NCI-H1694 (cell line): ENCODE measurements at places on chromosomes 2 and 18.
A peak's percentile ranks its signal among the peaks of the same experiment; 100 is the strongest.

DNA sequence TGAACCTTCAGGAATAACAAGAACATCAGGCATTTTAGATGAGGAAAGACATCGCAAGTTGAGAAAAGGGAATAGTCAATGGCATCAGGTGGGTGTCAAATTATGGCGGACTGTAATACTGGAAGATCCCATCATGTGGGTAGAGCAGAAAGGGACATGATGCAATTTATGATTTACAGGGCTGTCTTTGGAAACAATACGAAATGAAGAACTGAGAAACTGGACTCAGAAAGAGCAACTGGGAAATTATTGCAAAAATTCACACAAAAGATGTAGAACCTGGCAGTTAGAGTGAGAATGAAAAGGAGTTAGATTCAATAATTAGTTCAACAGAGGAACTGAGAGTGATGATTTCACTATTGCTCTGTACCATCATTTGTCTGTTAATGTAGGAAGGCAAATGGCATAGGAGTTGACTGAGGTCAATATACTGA lies 1635.0 kb upstream of the ACVR2A start:
- no peak for DNase-seq

DNA sequence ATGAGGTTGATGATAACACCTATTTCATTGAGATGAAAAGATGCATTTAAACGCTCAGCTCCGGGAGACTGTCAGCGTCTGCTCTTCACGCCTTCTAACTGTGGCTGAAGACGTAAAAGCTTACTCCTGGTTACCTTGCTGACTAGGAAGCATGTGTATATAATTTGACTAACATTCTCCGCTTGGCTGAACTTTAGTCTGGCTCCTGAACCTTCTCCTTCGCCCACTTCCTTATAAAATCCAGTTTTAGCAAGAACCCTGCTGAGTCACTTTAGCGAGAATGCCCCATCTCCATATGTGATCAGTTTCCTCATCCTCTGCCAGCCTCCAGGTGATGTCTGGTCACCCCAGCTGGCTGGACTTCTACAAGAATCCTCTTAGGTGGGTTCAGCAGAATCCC lies 12.7 kb upstream of the CREG2 start:
- DNase-seq, result no peak

DNA sequence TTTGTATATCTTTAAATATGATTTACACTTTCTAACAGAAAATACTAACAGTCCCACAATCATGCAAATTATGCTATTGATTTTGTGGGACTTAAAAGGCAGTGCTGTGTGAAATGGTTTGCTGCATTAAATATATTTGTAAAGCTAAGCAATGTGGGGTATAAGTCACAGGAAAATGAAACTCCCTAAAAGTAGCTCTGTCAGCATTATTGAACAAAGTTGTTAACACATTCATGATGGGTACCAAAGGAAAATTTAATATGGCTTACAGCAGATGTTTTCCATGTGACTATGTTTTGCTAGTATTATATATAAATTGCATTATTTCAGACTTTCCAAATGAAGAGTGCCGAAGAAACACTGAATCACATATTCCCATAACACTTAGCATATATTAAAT lies 1450.0 kb downstream of the LRP1B start:
- DNase-seq, result no peak

- no peak for DNase-seq
These were observed 239.8 kb downstream of the HAUS1 start for GRCh38 chr18:46343931-46344372.

DNA sequence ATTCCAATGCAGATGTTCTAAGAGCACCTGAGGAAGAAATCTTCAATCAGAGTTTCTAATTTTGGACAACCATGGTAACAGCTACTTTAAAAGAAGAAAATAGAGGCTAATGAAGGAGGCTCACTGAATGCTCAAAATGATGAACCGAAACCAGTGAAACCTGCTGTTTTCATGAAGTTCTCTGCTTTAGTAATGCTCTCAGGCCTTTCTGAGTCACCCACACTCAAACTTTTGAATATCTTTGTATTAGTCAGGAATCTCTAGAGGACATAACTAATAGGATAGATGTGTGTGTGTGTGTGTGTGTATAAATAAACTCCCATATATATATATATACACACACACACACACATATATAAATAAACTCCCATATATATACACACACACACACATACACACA lies 76.9 kb upstream of the RIT2 start:
- no peak for DNase-seq

DNA sequence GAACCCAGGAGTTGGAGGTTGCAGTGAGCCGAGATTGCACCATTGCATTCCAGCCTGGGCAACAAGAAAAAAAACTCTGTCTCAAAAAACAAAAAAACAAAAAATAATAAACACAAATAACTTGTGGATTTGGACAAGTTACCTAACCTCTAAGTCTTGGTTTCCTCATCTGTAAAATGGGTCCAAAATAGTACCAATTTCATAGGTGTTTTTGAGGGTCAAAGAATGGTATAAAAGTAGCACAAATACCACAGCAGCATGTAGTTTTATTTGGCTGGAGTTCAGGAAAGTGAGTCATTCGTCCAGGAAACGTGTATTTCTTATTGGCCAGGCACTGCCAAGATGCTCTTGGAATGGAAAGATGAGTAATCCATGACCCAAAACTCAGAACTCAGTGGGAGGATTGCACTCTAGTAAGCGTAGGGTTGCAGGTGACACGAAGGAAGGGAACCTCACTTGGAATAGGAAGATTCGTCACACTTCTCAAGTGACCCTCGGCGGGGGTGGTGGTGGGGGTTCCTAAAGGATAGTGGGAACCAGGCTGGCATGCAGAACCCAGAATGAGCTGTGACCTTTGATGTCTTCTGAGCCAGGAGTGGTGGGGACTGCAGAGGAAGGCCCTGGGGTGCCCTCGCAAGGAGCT lies 24.4 kb downstream of the GRHL1 start:
- no peak for DNase-seq

DNA sequence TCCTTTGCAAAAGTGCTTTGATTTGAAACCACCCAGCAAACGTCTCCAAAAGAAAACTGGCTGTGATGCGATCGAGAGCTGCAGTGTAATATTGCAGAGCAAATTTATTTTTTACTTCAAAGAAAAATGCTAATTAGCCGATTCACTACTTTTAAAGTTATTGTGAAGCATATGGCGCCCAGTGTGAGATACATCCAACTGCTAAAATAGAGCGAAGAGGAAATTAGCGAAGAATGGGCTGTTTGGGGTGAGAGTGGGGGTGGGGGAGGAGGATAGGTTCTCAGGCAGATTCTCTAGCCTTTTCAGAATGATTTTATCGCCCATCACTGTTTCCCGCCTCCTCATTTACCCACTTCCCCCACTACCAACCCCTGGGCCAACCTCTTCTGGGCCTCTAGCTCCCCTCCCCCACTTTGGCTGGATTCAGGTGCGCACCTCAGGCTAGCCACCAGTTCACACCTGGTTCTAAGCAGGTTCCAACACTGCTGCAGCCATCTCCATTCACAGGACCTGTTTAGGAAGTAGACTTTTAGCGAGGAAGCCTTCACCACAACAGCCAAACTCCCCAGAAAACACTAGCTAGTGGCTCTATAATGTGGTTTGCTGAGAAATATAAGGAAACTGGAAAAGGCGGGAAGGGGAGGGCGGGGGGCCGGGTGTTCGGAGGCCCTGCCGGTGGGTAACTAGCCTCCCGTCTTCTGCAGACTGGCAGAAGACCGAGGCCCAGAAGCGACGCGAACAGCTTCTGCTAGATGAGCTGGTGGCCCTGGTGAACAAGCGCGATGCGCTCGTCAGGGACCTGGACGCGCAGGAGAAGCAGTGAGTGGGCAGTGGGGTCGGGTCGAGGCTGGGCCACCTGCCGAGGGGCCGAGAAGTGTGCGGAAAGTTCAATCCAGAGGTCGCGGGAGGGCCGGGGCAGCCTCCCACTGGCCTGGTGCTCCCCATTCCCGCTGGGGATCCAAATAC lies 6.0 kb upstream of the OTX1 start:
- DNase-seq, result no peak

- no peak for DNase-seq
These were observed 14.0 kb upstream of the NTSR2 start for GRCh38 chr2:11683966-11684365.

GRCh38 chr2:15050483-15050882 lies 418.0 kb downstream of the LRATD1 start:
- peak; percentile 99 for DNase-seq

DNA sequence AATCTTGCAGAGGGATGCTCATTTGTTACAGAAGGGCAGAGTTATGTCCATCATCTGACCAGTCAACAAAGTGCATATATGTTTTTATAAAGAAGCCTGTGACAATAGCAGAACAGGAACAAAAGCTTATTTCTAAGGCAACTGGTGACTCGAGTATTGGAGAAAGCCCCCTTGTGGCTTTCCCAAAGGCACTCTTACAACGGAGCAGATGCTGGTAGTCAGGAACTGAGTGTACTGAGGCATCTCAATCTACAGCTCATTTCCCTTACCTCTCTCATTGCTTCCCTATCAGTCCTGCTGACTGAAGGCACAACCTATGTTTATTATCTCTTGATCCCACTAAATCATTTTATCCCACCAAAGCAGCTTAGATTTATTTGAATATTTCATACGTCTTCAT lies 557.1 kb upstream of the CHAC2 start:
- DNase-seq, result no peak

- no peak for DNase-seq
These were observed 44.8 kb downstream of the SETBP1 start for GRCh38 chr18:44725300-44726058.

DNA sequence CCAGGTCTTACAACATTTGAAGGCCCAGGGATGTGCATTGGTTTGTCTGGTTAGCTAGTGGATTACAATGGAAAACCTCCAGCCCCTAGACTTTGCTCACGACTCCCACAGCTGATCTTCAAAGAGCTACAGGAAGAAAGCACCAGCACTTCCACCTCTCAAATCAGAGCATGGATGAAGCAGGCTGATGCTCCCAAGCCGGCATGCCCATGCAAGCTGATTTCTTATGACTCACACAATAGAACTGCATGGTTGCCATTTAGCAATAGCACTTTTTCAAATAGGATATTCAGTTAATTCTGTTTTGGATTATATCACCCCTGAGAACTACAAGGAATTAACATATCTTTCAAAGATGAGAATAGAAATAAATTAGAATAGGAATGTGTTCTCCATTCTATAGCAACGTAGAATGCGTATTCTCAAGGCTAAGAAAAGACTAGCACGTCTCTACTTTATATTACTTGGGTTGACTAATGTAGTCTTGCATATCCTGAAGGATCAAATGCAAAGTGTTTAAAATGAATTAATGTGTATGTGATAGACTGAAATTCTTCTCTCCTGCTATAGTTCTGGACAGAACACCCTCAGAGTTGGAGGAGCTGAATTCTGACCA lies 292.4 kb downstream of the TRIB2 start:
- DNase-seq, result no peak

DNA sequence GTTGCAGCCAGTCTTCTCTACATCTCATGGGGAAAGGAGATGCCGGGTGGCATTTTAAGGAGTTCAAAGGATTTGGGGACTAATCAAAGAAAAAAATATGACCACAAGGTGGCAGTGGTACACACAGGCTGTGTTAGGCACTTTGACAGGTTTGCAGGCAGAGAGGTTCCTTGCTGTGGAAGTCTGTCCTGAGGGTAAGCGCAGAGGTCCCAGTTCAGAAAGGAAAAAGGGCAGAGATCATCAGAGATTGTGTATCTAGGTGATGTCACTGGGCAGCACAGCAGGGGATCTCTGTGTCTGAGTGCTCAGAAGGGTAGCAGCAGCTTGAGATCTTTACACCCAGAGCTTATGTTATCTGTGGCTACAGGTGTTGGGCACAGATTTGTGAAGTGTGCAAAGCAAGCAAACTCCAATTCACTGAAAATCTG lies 231.4 kb downstream of the LRRTM1 start:
- DNase-seq, result peak; percentile 87

- DNase-seq, result no peak
These were observed 237.6 kb downstream of the THSD7B start for GRCh38 chr2:137002896-137003295.

DNA sequence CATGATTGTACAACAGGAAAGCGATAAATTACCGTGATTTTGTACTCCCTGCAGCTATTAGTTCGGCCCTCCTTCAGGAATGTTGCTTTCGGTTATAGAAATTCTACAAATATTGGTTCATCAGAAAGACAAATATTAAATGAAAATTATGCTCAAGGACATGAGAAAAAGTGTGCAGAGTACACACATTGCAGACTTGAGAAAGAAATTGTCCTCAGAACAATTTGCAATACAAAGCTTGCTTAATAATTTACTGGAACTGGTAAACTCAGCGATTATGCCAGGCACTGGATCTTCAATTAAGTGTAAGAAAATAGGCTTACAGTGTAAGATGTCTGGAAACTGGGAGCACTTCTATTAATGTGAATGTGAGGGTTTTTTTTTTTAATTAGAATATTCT lies 45.9 kb downstream of the ABCG8 start:
- DNase-seq, result no peak

- no peak for DNase-seq
These were observed 32.9 kb upstream of the ITPRID2 start for GRCh38 chr2:181858600-181858999.

GRCh38 chr2:156536534-156536933 lies 100.4 kb downstream of the GPD2 start:
- DNase-seq, result no peak

DNA sequence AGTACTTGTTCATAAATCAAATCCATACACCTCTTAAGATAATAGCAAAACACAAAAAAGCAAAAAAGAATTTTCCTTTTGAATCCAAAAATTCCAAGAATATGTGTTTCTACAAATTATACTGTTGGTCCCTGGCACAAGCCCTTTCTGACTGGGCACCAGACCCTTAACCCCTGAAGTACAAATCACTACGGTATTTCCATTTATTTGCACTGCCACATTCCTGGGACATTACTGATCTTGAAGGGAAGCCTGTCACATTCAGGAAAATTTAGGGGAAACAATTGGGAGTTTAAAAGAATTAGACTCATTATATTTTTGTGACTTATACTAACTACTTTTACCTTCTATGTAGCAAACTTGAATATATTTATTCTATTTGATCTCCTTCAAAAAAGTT lies 98.8 kb downstream of the ZNF521 start:
- DNase-seq, result no peak

DNA sequence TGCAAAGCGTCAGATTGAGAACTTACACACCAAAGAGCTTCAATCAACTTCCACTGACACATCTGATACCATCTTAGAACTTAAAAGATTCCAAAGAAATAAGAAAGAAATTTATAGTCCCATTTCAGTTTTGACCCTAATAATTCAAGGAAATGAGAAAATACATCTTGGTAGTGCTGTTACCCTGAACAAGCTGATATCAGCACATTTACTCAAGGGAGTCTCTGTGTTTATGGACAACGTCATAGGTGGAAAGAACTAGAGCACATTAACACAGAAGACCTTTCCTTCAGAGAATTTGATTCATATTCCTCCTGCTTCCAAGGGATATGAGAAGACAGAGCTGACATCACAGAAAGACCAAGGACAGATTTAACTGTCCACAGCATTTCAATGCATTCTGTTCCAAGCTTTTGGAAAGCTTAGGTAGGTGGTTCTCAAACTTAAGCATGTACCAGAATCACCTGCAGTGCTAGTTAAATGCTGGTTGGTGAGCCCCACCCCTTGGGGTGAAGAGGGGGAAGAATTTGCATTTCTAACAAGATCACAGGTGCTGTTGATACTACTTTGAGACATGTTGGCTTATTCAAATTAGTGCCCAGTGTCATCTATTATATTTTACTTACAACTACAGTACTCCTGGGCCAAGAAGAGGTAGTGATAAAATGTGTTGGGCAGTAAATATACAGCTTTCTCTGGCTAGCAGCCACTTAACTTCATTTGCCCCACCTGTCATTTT lies 59.8 kb downstream of the LDAH start:
- DNase-seq, result no peak

GRCh38 chr2:238370094-238370822 lies 49.9 kb downstream of the TRAF3IP1 start:
- DNase-seq, result no peak
